ENCODE measurements at places on chromosomes 11 and 22.

- no peak for DNase-seq
Measured at GRCh38 chr11:73129198-73129597, 12.9 kb downstream of the FCHSD2 start.

GRCh38 chr22:24736526-24737053 is 37.9 kb downstream of the PIWIL3 start:
- DNase-seq: no peak

GRCh38 chr11:93740031-93740729 is 1.1 kb downstream of the TAF1D start:
- DNase-seq: peak; percentile 54

DNA sequence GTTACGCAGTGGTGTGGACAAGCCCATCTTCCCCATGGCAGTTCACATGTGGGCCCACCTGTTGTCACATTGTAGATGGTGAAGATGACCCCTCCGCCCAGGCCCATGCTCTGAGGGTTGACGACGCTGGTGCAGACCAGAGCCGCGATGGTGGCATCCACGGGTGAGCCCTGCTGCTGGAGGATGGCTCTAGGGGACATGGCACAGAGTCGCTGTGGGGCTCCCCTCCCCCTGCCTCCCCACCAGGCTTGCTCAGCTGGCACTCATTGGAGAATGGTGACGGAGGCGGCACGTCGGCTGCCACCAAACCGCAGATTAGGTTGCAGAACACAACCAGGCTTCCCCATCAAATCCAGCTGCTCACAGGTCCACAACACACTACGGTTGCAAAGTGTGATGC is 11.1 kb downstream of the GGT5 start:
- DNase-seq: no peak

- DNase-seq: no peak
Measured at GRCh38 chr11:115333949-115334348, 170.3 kb downstream of the CADM1 start.

- no peak for DNase-seq
Measured at GRCh38 chr22:32992821-32993220, 65.4 kb downstream of the SYN3 start.

DNA sequence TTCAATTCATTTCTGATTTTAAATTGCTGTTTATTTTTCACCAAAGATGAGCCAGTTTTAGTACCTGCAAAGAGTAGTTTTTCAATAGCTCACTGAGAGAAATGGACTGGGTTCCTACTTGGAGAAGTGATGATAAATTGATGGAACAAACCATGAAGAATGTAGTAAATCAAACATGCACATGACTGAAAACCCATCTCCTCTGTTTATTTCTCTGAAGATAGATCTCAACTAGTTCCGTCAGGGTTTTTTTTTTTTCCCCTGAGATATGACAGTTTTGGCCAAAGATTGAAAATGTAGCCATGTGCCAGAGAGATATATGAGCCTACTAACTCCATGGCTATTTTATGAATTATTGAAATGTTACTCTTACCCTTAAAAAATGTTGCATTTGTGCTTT is 239.6 kb downstream of the DDX10 start:
- no peak for DNase-seq

Data from GM03348 (cell line).